T-helper 9 cell (primary cell): ENCODE measurements at places on chromosomes 2 and 18.

DNA sequence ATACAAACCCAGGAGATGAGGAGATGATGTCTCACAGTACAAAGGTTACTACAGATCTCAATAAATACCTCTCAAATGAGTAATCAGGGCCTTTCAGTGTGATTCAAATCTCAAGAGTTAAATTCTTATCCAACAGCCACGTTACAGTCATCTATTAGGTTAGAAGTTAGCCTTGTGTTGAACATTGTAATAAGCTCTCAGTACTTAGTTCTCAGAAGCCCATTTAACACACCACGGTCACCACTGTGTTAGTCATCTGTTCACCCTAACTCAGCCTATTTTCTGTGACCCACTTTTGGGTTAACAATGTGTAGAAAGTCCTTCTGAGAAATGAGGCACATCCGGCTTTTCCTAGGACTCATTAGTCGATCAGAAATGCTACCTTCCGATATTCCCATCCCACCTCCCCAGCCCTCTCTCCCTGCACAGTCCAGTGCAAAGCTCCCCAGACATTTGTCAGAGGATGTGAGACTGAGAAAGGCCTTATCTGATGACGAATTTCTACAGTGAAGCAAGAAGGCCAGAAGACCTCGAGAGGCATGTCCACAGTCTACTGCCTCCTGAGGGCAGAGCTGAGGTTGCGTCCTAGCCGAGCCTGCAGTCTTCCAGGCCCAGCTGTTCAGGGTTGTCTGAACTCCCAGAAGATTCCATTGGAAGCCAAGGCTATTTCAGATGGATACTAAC lies 92.6 kb downstream of the ACTR2 start:
- DNase-seq, result no peak

DNA sequence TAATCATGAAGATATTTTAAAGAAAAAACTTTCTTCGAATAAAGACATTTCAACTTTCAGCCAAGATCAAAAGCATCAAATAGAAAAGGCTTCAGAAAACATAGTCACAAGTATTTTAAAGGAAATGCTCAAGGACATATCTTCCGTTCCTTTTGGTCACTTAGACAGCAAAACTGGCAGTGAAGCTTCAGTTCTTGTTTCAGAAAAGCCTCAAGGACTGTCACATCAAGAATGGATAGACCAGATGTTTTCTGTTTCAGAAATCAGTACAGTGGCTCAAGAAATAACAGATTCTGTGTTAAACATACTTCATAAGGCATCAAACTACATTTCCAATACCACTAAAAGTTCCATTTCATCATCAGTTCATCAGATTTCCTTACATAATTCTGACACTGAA lies 51.8 kb downstream of the FSIP2 start:
- no peak for DNase-seq

DNA sequence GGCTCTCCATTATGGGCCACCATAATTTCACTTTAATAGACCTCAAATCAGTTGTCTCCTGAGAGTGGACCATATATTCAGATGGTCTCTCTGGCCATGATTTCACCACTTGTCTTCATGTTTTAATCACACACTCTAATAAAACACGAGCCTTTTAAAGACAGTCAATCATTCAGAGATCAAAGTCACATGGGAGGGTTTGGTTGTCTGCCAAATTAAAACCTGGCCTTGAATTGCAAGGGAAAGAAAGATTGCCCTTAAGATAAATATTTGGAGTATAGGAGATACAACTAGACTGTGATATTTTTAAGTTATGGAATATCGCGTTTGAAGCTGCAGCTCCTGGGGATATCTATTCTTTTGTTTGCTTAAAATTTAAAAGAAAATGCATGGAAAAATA lies 377.8 kb upstream of the DDX18 start:
- DNase-seq, result no peak

DNA sequence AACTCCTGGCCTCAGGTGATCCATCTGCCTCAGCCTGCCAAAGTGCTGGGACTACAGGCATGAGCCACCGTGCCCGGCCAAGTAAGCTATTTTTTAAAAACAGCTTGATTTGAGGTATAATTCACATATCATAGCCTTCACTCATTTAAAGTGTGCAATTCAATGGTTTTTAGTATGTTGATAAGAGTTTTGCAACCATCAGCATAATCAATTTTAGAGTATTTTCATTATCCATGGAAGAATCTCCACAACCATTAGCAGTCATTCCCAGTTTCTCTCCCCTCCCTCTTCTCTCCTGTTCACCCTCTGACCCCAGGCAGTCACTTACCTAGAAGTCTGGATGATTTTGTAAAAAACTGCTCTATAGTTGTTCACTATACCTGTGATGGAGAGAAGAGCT lies 4.7 kb upstream of the LYG2 start:
- no peak for DNase-seq

GRCh38 chr18:36015629-36016028 lies 43.1 kb downstream of the RMP24 start:
- no peak for DNase-seq

- no peak for DNase-seq
Observed at GRCh38 chr2:235639885-235640284, 146.0 kb downstream of the AGAP1 start.

DNA sequence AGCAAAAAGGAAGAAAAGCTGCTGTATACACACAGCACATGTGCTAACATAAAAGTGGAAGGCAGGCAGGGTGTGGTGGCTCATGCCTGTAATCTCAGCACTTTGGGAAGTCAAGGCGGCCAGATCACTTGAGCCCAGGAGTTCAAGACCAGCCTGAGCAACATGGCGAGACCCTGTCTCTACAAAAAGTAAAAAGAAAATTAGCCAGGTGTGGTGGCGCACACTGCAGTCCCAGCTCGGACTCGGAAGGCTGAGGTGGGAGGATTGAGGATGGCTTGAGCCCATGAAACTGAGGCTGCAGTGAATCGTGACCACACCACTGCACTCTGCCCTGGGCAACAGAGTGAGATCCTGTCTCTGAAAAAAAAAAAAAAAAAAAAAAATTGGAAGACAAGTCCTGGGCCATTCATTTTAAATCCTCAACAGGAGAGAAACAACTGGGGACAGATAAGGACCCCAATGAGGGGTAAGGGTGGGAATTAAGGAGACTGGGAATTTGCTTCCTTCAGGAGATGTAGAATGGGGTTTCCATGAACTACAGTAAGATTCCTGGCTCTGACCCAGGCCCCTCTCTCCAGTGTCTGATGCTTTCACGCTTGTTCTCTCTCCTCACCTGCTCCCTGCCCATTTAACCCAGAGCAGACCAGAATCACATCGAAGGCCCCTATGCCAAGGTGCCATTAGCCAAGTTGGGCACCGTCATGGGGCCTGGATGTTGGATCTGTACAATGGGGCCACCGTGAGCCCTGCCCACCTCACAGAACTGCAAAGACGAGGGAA lies 29.6 kb downstream of the TNS1 start:
- no peak for DNase-seq

- peak; percentile 21 for DNase-seq
Observed at GRCh38 chr18:61901323-61901986, 8.6 kb upstream of the RNF152 start.

- no peak for DNase-seq
Observed at GRCh38 chr2:46634905-46635304, 155.5 kb downstream of the TMEM247 start.

DNA sequence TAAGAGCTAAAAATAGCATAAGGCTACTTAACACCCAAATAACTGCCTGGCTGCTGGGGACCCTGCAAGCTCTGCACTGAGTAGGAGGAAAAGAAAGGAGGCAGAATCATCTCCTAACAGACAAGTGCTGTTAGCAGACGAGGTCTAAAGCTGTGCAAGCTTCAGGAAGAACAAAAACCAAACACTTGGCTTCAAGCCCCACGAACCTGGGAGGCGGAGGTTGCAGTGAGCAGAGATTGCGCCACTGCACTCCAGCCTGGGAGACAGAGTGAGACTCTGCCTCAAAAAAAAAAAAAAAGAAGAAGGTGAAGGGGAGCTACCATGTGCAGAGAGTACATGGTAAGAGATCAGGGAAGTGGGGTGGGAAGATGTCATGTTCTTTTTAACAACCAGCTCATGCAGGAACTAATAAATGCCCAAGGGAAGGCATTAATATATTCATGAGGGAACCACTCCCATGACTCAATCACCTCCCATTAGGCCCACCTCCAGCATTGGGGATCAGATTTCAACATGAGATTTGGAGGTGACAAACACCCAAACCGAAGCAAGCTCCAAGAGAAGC lies 28.8 kb upstream of the INO80C start:
- no peak for DNase-seq

DNA sequence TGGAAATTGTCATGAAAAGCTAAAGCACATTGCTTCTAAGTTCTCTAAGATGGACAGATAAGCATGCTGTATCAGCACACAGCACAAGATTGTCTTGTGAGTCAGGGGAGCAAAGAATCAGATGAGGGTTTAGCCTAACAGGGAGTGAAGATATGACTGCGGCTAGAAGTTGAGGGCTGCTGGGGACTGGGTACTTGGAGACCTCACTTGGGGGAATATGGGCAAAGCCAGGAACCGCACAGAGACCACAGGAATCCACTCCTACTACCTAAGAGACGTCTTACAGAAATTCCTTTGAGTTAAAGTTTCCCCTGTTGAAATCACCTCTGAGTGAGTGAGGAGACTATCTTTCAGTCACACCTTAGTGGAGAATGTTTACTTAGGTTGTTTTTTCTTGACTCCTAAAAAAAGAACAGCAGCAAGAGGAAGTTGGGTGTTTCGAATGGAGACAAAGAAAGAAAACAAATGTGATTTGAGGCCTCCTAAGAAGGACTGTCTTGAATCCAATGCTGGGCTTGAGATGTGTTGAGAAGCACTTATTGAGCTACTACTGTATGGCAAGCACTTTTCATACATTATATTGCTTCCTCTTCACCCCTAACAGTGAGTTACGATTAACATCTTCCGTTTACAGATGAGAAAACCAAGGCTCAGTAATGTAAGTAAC lies 100.7 kb downstream of the ANKRD44 start:
- peak; percentile 48 for DNase-seq

DNA sequence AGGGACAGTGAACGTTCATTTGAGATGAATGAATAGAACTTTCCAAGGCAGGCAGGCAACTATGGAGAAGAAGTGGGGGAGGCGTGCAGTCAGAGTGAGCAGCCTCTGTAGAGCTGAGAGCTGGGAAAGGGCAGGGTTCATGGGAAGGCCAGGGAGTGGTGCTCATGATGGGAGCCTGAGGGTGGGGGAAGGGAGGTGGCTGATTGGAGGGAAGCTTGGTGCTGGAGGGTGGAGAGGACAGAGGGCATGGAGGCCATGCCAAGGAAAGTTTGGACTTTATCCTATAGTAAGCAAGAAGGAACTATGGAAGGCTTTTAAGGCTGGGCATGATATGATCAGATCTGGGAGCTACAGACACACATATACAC lies 47.6 kb upstream of the LGALSL start:
- DNase-seq, result no peak

DNA sequence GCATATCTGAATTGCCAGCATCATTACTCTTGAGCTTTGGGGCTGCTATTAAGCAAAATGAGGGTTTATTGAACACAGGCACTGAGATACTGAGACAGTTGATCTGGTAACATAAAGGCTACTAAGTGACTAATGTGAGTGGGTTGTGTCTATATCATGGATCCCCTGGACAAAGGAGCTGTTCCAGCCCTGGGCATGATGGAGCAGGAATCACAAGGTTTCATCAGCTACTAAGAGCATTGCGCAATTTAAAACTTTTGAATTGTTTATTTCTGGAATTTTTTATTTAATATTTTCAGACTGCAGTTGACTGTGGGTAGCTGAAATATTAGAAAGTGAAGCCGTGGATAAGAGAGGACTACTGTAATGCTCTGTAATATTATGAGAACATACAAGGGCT lies 73.5 kb downstream of the MGAT5 start:
- no peak for DNase-seq

DNA sequence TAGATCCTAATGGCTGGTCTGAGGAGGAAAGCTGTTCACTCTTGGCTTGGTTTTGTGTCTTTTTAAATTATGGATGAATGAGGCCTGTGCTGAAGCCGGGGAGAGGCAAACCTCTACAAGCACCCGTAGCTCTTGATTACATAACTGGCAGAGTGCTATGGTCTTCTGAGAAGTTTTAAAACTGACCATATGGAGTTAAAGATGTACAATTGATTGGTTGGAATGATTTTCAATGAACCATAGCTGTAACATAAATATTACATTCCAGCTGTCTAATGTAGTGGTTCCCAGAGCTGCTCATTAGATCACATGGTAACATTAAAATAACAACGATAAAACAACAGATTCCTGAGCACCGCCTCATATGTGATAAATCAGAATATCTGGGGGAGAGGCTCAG lies 71.1 kb upstream of the MAP4K3 start:
- no peak for DNase-seq

DNA sequence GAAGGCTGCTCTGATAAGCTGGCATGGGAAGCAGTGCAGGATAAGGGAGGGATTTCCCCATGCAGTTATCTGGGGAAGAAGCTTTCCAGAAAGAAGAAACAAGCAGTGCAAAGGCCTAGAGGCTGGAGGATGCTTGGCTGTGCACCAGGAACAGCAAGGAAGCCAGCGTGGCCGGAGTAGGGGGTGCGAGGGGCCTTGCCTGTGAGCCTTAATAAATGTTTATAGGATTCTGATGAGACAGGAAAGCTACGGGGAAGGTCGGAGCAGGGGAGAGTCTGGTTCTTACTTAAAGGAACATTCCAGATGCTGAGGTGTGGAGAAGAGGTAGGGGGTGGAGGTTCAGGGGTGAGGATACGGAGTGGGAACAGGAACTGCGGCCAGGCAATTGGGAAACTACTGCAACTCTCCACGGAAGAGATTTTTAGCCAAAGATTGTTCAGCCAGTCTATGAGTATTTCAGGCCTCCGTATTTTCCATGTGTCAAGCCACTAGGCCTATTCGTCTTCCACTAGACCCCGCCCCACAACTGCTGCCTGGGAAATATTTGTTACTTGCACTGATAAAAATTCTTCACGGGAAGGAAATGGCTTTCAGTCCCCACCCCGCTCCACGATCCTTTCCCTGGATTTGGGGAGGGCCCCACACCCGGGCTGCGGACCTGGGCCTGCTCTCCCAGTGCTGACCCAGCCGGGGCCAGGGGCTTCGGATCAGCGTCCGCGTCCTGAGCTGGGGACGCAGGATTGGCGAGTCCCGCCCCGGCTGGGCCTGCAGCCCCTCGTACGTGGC lies 516 bp downstream of the EIF2AK2 start:
- no peak for DNase-seq

DNA sequence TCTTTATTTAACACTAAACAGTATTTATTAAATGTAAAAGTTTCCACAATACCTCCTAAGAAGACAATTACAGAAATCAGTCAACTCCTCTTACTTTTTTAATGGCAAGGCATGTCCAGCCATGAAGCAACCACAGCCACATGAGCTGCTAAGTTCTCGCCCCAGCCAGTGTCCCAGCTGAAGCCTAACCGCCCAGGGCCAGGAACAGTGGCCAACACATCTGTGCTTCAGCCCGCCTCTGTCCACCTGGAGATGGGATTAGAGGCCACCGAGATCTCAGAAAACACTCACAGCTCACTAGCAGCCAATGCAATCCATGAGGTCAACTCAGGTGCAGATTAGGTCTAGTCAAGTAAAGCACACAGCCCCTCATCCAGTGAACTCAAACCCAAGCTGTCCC lies 40.2 kb downstream of the PID1 start:
- no peak for DNase-seq

- DNase-seq, result no peak
Observed at GRCh38 chr2:158129037-158129436, 27.4 kb downstream of the UPP2 start.

- DNase-seq, result no peak
Observed at GRCh38 chr18:25780105-25780504, 310.3 kb downstream of the SS18 start.
